ENCODE measurements at places on chromosomes 2 and 18.

GRCh38 chr2:10303694-10304378 is 1.1 kb downstream of the HPCAL1 start:
- no peak for DNase-seq

DNA sequence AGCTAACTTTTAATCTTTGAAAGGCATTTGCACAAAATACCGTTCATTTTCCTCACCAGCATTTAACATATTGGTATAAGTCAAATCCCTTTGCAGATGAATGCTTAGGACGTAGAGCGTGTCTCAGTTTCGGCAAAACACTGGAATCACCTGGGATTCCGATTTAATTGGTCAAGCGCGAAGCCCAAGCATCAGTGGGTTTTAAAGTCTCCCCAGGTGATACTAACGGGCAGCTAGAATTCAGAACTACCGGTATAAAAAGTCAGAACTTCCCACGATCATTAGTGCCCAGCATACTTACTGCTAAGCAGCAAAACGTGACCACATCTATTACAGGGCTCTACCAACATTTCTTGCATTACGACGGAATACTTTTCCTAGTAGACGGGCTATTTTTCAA is 24.6 kb downstream of the ALPK2 start:
- no peak for DNase-seq

DNA sequence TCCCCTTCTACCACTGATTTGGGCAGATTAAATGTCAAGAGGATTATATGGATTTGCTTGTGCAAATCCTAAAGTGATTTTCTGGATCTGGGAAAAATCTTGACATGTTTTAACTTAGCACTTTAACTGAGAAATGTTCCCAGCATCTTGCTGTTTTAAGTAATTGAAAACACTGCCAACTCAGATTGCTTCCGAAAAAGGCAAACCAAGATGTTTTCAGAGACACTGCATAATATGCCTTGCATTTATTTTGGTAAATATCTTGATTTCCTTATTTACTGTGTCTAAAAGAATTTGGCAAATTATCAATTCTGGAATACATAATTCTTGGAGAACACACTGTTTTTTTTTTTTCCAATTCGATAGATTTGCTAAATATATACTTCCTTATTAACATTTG is 385.0 kb upstream of the FAM98A start:
- no peak for DNase-seq

- no peak for DNase-seq
These were observed 3.6 kb downstream of the IGFBP2 start for GRCh38 chr2:216636551-216637450.

GRCh38 chr2:39858677-39859076 is 79.6 kb upstream of the THUMPD2 start:
- DNase-seq = no peak

DNA sequence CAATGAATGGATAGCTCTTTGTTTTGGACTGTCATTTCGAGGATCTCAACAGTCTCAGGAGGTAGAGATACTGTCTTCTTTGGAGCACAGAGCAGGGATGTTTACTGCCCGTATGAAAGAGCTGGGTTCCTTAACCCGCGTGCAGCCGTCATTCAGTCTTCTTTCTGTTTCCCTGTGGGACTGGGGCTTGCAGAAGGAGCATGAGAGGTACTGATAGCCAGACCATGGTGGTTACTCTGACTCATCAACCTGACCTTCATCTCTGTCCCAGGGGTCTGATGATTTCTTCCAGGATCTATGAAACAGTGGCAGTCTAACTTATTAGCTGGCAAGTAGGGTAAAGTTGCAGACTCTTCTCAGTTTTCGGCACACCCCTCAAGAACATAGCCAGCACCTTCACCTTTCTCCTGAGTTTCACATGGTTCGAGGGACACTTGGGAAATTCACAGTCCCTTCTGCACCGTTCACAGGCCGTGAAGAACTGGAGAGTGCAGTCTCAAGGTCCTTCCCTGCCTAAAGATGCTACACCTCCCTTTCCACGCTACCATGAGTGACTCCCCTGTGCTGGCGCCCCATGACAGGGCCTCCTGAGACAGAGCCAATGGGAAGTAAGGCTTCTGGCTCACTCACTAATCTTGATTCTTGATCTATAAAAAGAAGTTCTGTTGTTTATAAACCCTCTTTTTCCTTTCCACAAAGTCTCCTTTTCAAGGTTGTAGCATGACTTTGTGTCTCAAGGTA is 226.2 kb downstream of the MC4R start:
- no peak for DNase-seq

- DNase-seq = no peak
These were observed 13.1 kb upstream of the GULP1 start for GRCh38 chr2:188278388-188279092.

DNA sequence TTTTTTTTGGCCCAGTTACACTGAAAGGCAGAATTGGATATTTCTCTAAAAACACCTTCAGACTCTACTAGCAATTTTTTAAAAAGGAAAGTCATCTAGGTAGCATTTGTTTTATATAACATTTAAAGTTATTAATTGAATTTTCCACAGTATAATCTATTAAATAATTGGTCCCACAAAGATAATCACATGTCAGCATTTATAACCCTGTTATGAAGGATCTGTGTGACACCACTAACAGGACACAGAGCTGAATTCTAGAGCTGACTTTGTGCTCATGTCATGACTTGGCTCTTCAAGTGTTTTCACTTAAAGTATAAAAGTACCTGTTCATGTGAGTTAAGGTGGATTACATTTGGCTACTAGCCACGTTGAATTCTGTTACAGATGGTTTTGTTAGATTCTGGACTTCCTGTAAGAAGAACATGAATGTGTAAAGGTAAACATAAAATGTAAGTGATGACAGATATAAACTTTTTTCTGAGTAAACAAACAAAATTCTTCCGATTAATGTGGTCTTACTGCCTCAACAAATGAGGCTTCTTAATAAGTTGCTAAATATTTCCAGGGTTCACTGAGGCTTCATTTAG is 69.1 kb upstream of the PROKR1 start:
- DNase-seq = no peak

DNA sequence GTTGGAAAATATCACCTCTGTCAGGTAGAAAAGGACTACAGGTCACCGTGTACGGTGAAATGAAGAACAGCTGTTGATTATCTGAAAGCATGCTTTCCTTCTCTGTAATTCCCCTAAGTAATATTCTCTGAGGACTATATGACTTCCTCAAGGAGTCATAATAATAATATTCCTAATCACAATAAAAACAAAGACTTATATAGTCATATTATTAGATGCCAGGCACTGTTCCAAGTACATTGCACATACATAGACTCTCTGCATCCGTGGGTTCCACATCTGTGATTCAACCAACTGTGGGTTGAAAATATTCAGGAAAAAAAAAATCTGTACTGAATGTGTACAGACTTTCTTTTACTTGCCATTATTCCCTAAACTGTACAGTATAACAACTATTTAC is 512.4 kb upstream of the ID2 start:
- DNase-seq = no peak

- DNase-seq = no peak
These were observed 2.4 kb upstream of the SATB2 start for GRCh38 chr2:199460101-199460671.

DNA sequence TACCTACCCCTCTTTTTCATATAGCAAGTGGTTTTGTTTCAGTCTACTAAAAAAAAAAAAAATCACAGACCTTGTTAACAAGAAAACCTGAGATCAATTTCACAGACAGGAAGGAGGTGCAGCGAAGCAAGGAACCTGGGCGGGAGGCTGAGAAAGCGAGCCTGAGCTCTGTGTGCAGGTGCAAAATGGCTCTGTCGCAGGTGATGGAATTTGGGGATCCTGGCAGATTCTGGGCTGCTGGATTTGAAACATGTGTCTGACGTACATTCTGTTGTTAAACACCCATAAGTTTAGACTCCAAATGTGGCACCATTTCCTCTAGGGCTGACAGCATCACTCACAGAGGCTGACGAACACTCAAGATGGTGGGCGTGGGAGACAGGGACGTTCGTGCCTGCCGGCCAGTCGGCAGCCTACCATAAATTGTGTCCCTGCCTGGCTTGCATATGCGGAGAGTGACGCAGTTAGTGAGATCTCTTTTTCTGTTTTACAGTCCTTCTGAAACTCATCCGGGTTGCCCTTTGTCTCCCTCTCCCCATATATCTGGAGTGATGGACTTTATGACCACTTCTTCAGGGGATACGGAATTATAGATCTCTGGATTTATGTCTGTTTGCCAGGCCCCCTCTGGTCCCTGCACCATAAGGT is 8.8 kb upstream of the DDX1 start:
- no peak for DNase-seq

DNA sequence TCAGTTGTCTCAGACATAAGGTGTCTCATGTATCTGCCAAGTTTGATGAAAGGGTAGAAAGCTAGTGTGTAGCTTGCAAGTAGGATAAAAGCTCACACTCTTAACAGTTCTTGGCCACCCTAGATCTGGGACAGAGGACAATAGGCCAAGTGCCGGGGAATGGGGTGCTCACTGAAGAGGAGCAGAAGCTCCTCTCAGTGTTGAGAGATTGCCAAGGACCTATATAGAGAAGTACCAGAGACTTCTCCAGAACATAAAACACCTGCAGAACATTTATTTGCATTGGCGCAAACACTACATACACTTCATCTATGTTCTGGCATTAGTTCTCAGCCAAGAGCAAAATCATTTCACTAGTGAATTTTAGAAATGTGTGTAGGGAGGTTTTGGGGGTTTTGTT is 2.9 kb upstream of the GTF3C3 start:
- no peak for DNase-seq

DNA sequence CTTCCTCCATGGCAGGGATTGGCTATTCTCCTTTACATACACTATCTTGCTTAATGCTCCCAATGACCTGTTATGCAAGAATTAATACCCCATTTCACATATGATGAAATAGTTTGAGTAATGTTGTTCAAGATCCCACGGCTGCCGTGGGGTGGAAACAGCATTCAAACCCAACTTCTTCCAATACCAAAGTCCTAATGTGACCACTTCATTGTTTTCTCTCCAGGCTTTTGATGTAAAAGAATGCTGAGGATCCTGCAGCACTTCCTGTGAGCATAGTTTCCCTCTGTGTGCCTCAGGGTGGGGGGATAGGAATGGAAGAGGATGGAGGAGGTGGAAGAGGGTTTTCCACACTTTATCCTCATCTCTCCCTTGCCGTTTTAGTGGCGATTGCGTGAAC is 199.4 kb downstream of the IRS1 start:
- DNase-seq = no peak

- no peak for DNase-seq
These were observed 168.8 kb downstream of the SMAD7 start for GRCh38 chr18:48781988-48782363.

DNA sequence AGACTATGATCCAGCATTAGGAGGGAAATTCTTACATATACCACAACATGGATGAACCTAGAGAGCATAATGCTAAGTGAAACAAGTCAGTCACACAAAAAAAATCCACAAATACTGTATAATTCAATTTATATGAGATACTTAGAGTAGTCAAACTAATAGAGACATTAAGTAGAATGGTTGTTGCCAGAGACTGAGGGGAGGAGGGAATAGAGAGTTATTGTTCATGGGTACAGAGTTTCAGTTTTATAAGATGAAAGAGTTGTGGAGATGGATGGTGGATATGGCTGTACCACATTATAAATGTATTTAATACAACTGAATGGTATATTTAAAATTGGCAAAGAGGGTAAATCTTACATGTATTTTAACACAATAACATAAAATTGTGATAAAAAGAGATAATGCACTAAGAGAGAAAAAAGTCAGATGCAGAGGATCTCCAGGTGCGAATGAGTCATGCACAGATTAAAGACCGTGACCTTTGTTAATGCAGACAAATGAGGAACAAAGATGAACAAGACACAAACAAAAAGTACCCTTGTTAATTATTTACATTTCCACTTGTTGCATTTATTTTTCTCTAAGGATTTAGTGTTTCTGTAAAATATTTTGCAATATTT is 541.7 kb upstream of the MEX3C start:
- DNase-seq = no peak

DNA sequence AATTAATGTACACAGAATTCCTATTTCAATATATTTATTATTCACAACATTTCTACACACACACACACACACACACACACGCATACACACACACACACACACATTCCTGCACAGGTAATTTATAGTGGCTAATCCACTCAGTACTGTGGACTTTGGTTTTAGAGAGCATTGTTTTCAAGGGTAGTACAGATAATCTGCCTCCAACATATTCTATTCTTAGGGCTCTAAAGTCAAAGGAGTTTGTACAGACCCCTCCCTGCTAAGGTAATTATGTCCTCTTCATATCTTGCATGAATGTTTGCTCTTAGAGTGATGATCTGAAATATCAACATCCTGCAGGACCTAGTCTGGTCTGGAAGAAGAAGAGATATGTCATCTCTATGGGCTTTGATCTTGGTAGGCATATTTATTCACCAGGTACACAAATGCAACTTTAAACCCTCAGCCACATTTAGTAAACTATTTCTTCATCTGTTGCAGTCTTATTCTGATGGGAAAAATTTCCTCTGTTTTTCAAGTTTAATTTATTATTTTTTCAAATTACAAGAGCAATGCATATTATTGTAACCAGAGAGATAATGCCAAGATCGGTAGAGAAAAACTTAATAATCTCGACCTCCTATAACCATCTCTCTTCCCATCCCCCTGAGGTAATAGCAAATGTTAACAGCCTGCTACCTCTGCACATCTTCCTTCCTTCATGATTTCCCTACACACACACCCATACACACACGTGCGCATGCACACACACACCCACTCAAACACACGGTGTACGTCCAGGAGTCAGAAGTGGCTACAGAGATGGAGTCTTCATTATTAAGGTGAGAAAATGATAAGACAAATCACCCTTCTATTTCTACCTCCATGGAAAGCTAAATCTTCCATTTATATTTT is 18.3 kb upstream of the POLE4 start:
- DNase-seq = no peak

DNA sequence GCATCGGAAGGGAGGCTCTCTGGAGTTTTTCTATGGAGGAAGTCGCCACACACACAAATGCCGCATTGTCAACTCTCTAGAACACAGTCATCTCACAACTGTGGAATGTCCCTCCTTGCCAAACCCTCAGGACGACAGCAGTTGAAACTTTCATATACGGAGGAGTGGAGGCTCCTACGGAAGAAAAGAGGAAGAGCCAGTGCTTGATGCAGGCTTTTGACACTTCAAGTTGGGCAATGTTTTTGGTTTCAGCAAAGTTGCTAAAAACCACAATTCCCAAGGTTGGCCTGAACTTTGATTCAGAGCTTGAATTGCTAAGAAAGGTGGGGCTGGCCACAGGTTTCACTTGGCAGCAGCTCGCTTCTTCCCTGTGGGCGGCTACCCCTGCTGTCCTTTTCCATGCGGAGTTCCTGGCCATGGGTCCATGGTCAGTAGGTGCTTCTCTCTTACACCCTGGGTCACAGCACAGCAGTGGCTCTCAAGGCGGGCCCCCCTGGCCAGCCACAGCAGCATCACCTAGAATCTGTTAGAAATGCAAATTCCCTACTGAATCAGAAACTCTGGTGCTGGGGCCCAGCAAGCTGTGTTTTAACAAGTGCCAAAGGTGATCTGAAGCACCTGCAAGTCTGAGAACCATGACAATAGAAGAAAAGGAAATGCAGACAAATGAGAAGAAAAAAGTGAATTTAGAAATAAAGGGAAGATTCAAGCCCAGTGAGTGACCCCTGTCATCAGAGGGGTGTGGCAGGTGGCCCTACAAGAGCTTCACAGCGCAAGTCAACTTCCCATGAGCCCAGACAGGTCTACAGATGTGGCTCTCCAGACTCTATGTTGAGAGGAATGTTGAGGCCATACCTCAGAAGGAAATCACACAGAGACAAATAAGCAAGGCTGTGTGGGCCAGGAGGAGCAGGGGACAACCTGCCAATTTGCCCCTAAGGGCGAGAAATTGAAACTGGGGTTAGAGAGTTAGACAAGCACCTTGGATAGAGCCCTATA is 856.4 kb downstream of the RNF144A start:
- DNase-seq = no peak

Measured in hematopoietic multipotent progenitor cell treated with erythropoietin and hydrocortisone succinate and interleukin-3 and kit ligand, for 15 days (in vitro differentiated cells).